ENCODE measurements at places on chromosomes 1 and 21.

GRCh38 chr1:90957497-90957896 is 64.3 kb downstream of the ZNF644 start:
- no peak overlapping the region for H3K27ac ChIP-seq
- no peak overlapping the region for H3K4me3 ChIP-seq
- no peaks in the 10 kb centered on the region for H3K27me3 ChIP-seq
- no peaks in the 10 kb centered on the region for H3K36me3 ChIP-seq
- no peaks in the 10 kb centered on the region for H3K4me1 ChIP-seq

GRCh38 chr1:31653717-31654473 is 9.2 kb upstream of the PEF1 start:
- H3K36me3 ChIP-seq = no peaks in the 10 kb centered on the region
- H3K27ac ChIP-seq = no peak overlapping the region
- DNase-seq = no peak
- H3K4me3 ChIP-seq = no peak overlapping the region
- no peaks in the 10 kb centered on the region for H3K4me1 ChIP-seq
- H3K27me3 ChIP-seq = no peaks in the 10 kb centered on the region

DNA sequence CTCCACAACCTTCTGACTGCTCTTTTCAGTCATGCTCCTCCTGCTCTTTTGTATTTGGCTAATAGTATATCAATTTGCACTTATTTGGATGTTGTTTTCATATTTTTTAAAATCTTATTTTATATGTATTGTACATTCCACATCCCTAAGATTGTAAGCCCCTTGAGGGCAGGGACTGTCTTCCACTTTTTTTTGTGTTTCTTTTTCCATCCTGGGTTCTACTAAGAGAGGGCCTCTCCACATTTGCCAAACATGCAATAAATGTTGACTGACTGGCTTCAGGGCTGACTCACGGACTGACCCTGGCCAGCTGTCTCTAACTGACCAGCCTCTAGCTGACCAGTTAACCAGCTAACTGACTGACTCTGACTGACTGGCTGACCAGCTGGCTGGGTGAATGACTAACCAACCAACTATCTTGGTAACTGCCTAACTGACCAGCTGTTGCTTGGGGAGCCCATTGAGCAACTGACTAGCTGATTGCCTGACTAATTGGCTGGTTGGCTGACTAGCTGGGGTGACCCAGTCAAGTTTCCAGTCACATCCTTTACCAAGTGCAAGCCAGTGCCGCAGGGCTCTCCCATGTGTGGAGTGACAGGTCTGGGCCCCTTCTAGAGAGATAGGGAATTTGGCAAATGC is 16.1 kb downstream of the CSF1 start:
- no peak overlapping the region for H3K27ac ChIP-seq
- H3K36me3 ChIP-seq = no peaks in the 10 kb centered on the region
- DNase-seq = no peak
- H3K4me3 ChIP-seq = no peak overlapping the region

- no peak overlapping the region for H3K27ac ChIP-seq
- no peaks in the 10 kb centered on the region for H3K4me1 ChIP-seq
- H3K4me3 ChIP-seq = no peak overlapping the region
- DNase-seq = no peak
- H3K36me3 ChIP-seq = no peaks in the 10 kb centered on the region
Observed at GRCh38 chr1:157517016-157517415, 35.3 kb downstream of the FCRL5 start.

DNA sequence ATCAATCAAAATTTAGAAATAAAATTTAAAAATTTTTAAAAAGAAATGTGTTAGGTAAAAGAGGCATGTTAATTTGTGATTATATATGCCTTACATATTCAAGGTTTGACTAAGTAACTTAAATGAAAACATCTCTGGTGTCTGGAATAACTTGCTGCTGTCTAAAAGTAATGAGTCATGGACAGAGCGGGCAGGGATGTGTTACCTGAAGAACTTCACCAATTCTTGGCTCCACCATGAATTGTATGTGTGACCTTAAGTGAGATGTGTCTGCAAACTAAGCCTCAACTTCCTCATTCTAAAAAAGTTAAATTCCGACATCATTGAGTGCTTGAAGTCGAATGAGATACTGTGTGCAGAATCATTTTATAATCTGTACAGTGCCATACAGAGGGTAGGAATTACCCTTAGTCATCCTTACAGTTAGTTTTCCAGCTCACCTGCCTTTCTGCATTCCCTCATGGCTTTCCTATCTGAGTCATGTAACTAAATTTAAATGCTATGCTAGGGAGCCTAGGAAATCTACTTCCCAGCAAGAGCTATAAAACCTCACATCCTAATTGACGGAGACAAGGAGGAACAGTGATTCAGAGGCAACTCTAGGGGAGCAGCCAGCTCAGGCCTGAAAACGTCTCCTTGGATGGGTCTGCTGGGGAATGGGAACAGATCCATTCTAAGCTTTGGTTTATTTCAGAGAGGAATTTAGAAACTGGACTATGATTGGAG is 100.7 kb upstream of the TSPAN2 start:
- no peaks in the 10 kb centered on the region for H3K4me1 ChIP-seq
- no peak overlapping the region for H3K4me3 ChIP-seq
- no peaks in the 10 kb centered on the region for H3K36me3 ChIP-seq
- no peaks in the 10 kb centered on the region for H3K27me3 ChIP-seq
- peak; percentile 71 for DNase-seq
- H3K27ac ChIP-seq = no peak overlapping the region

GRCh38 chr1:53135735-53136114 is 6.7 kb downstream of the SLC1A7 start:
- H3K4me1 ChIP-seq = no peaks in the 10 kb centered on the region
- H3K4me3 ChIP-seq = no peak overlapping the region
- no peaks in the 10 kb centered on the region for H3K27me3 ChIP-seq
- no peaks in the 10 kb centered on the region for H3K36me3 ChIP-seq
- no peak for DNase-seq
- H3K27ac ChIP-seq = no peak overlapping the region

GRCh38 chr21:32770871-32771523 is 558 bp downstream of the PAXBP1 start:
- peak; percentile 81 for DNase-seq
- peak overlapping the region; percentile 60 for H3K4me3 ChIP-seq
- peaks cover 2% of the 10 kb centered on the region for H3K4me1 ChIP-seq
- peak overlapping the region; percentile 82 for H3K27ac ChIP-seq
- H3K36me3 ChIP-seq = peaks cover 2% of the 10 kb centered on the region

DNA sequence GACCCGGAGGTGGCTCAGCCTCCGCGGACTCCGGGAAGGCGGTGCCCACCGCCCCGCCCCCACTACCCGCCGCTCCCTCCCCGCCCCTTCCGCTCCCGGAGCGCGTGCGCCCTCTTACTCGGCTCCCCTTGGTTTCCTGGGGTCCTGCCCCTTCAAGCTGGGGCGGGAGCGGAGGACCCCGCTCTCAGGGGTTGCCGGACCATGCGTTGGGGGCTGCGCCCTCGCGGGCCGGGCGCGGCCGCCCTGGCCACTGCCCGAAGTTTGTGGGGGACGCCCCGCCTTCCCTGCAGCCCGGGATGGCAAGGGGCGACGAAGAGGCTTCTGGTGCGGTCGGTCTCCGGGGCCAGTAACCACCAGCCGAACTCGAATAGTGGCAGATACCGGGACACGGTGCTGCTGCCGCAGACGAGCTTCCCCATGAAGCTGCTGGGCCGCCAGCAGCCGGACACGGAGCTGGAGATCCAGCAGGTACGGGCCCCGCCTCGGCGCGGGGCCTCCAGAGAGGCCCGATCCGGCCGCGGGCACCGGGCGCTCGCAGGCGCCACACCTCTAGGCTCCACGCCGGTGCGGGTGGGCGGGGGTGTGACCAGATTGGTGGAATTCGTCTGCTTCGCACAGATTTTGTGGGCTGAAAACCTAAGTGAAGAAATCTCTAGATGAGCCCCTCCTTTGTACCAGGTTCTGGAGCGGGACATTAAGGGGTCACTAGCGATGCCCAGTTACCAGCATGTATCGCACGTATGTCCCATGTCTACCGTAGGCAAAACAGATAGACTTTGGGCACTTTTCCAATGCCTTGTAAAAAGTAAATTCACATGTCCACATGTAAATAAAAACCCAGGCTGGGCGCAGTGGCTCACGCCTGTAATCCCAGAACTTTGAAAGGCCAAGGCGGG is at the start of gene IARS2:
IARS2 (plus strand) TSS at position 117 of the 896 bp plus-strand sequence; CDS start at position 202, 85 bp downstream.
- peak within 1 kb of the TSS; percentile 77 for H3K27ac ChIP-seq
- H3K4me3 ChIP-seq = peak within 1 kb of the TSS; percentile 96
- H3K4me1 ChIP-seq = no peaks in the 10 kb centered on the region
- H3K36me3 ChIP-seq = no peaks in the 10 kb centered on the region
- DNase-seq = peak; percentile 88
- no peaks in the 10 kb centered on the region for H3K27me3 ChIP-seq

GRCh38 chr1:202216691-202217090 is 23.1 kb downstream of the LGR6 start:
- no peak for DNase-seq
- H3K27me3 ChIP-seq = no peaks in the 10 kb centered on the region
- H3K36me3 ChIP-seq = no peaks in the 10 kb centered on the region

DNA sequence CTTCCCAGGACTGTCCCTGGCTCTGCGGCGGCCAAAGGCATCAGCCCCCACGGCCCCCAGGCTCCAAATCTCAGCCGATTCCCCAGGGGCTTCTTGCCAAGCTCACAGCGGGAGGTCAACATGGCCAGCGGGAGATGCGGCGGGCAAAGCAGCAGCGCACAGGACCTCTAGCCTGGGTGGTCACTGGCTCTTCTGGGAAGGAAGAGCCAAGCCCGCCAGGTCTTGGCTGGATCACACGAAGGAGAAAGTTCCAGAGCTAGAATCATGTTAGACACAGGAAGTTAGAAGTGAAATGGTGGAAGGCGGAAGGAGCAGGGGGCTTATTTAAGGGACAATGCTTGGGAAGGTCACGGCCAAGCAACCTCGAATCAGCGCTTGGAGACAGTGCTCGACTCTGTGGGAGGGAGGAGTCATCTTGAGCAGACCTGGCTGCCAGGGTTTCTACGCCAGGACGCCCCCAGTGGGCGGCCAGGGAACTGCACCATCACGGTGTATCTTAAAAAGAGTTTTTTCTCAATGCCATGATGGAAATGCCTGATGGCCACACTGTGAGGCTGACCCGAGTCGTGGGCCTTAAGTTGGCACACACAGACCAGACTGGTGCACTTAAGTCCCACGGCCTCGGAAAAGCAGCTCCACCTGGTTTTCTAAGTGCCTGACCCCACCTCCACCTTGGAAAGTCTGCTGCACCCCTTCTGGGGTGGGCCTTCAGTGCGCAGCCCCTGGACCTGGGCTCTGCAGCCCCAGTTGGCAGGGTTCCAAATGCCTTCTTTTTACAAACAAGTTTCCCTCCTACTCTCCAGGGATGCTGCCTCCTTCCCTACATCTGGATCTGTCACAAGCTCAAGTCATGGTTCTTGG is 29.3 kb downstream of the SLC66A1 start:
- H3K4me1 ChIP-seq = peaks cover 4% of the 10 kb centered on the region
- H3K4me3 ChIP-seq = no peak overlapping the region
- H3K27ac ChIP-seq = no peak overlapping the region
- peak; percentile 92 for DNase-seq
- H3K36me3 ChIP-seq = peaks cover 11% of the 10 kb centered on the region

DNA sequence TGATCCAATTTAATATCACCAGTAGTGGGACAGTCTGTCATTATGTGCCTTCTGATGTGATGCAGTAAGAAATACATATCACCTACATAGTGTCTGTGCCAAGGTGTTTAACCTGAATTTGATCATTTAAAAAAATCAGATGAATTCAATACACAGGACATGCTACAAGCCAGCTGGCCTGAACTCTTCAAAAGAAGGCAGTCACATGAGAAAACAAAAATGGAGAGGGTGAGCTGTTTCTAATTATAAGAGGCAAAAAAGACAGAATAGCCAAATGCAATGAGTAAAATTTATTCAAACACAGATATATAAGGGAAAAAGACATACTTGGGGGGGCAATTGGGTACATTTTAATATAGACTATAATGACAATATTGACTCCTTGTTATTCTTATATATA is 66.5 kb downstream of the ST3GAL3 start:
- no peak overlapping the region for H3K27ac ChIP-seq
- no peaks in the 10 kb centered on the region for H3K27me3 ChIP-seq
- H3K36me3 ChIP-seq = no peaks in the 10 kb centered on the region
- H3K4me1 ChIP-seq = peaks cover 7% of the 10 kb centered on the region
- DNase-seq = no peak

GRCh38 chr1:224707843-224708725 is 92.0 kb downstream of the CNIH3 start:
- H3K4me3 ChIP-seq = no peak overlapping the region
- H3K36me3 ChIP-seq = no peaks in the 10 kb centered on the region
- H3K27ac ChIP-seq = no peak overlapping the region
- peaks cover 5% of the 10 kb centered on the region for H3K4me1 ChIP-seq

DNA sequence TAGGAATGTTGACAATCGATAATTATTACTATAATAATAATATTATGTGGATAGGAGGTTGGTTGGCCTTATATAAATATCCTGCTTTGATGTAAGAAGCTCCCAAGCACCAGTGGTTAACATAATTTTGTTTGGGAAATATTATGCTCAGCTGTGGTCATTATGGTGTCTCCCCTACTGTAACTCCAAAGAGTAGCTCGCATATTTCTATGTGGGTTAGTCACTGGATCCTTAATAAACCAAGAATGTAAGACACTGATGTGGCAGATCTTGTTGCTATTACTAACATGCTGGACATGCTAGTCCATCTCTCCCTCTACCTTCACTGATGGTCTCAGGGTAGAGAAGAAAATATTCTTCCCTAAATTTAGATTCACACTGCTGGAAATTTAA is 79.2 kb upstream of the RALGPS2 start:
- H3K4me1 ChIP-seq = peaks cover 4% of the 10 kb centered on the region
- no peaks in the 10 kb centered on the region for H3K36me3 ChIP-seq

All from mesendoderm (in vitro differentiated cells).